ENCODE measurements at places on chromosomes 3 and 15.

DNA sequence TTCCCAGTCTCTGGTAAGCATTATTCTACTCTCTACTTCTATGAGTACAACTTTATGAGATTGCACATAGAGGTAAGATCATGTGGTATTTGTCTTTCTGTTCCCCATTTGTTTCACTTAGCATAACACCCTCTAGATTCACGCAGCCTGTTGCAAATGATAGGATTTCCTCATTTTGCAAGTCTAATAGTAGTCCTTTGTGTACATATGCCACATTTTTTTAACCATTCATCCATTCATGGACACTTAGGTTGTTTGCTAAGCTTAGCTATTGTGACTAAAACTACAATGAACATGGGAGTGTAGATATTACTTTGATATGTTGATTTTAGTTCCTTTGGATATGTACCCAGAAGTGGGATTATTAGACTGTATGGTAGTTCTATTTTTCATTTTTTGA is 717.9 kb upstream of the ALCAM start:
- DNase-seq, result no peak

- DNase-seq, result no peak
These were observed 1.8 kb downstream of the BCL6 start for GRCh38 chr3:187743195-187744141.

- no peak for DNase-seq
These were observed 15.6 kb upstream of the RAF1 start for GRCh38 chr3:12679468-12679867.

- DNase-seq, result no peak
These were observed 216.3 kb downstream of the RPLP1 start for GRCh38 chr15:69668963-69669362.

DNA sequence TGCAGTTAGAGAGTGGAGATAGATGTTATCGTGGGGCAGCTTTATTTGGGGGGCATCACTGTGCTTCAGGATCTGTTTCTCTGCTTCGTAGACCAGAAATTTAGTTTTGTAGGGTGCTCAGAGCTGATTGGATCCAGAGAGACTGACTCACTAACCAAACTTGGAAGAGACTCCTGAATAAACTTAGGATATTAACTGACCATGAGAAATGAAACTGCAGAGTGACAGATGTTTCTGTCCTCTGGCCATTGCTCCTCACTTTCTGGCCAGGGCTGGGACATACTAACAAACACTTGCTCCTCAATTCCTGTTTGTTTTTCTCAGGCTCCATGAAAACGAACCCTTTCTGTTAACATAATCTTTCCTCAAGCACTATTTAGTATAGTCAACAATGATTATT is 4.3 kb downstream of the ZNF592 start:
- no peak for DNase-seq

DNA sequence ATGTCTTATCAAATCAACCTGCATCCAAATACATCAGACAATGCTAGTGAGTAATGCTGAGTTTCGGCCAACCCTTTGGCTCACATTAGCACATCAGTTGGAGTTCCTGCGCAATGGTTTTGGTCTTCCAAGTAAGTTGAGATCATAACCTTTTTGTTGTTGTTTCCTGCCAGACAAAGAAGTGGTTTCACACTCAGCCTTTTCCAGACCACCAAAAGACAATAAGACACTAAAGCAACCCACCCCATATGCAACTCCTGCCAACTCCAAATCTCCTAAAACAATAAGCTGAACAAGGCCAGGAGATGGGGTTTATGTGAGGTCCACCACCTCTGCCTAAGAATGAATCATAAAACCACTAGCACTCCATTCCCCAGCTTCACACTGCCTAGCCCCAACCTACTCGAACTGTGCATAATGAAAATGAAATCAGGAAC is 177.0 kb downstream of the ERC2 start:
- DNase-seq, result no peak
